ENCODE measurements at places on chromosomes 11 and 22.

DNA sequence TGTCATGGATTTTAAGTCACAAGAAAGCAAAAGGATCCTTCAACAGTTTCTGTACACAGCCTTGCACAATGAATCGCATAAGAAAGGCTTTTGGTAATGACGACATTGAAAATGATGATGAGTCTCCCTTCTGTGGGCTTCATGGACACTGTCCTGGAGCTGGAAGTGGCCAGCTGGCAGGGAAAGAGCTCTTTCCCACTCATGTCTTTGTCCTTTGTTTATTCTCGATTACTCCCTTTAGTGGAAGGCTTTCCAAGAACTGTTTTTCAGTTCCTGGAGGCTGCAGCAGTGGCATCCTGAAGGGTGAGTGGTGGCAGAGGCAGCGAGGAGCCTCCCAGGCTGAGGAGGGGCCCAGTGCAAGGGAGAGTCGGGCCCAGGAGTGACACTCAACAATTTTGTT is 505.2 kb downstream of the NTM start:
- DNase-seq: no peak

DNA sequence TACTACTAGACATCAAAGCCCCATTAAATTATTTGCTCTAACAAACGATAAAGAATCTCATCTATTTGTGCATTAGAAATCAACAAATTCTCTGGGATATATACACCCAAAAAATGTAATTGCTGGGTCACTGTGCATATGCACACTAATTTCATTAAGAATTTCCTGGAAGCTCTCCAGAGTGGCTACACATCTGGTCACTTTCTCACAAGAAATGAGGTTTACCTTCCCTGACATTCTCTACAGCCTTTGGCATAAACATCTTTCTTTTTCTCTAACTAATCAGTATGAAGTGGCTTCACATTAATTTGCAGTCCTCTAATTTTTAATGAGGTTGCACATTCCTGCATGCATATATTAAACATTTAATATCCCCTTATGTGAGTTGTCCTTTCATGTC is 150.8 kb upstream of the ANO5 start:
- DNase-seq: no peak

DNA sequence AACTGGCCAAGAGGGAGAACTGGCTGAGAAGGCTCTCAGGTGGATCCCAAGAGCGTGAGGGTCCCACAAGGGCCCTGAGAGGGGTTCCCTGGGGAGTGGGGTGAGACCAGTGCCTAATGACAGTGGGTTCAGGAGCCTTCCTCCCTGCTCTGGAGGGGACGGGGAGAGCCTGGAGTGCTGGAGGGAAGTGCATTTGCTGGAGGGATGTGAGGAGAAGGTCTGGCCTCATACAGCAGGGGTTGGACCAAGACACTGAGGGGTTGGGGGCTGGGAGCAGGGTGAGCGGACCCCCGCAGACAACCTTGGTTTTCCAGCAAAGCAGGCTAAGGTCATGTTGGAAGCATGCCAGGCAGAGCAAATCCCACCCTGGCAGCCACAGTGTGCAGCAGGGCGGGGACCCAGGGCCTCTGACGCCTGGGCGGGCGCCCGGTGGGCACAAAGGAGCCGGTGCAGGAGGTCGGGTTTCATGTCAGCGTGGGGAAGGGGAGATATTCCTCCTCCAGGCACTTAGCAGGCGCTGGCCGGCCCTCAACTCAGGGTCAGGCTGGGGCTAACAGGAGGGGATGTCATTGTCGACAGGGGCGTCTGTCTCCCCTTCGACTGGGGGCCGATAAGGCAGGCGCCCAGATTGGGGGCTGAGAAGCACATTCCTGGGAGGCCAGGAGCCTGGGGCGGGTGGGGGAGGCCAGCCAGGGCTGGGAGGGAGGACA is 3.1 kb upstream of the DERL3 start:
- no peak for DNase-seq

DNA sequence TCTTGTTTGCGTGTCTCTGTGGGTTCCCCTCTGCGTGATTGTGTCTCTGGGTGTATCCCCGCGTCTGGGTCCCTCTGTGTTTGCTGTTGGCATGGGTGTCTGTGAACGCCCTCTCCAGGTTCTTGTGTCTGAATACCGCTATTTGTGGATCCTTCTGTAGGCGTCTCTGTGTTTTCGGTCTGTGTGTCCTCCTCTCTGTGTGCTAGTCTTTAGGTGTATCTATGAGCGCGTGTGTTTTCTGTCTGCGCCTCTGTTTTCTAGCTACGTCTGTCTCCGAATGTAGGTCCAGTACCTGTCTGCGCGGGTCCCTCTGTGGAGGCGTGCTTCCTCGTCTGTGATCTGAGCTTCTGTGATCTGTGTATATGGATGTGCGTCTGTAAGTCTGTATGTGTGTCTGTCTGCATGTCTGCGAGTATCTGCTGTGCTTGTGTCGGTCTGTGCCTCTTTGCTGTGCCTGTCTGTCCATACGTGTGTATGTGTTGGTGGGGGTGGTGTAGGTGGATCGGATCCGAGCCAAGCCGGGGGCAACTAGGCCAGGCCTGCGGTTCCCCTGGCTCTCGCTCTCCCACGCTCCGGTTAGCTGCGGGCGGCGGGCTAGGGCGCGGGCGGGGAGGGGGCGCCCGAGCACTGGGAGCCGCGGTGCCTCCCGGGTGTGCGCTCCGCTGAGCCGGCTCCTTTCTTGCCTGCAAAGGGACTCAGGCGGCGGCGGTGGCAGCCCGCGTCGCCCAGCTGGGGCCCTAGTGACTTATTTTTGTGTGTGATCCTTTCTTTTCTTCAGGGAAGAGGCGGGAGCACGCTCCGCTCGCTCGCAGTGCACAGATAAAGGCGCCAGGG is 105.3 kb upstream of the E2F8 start:
- no peak for DNase-seq

GRCh38 chr11:8989453-8989852 is 14.3 kb downstream of the NRIP3 start:
- DNase-seq: no peak

DNA sequence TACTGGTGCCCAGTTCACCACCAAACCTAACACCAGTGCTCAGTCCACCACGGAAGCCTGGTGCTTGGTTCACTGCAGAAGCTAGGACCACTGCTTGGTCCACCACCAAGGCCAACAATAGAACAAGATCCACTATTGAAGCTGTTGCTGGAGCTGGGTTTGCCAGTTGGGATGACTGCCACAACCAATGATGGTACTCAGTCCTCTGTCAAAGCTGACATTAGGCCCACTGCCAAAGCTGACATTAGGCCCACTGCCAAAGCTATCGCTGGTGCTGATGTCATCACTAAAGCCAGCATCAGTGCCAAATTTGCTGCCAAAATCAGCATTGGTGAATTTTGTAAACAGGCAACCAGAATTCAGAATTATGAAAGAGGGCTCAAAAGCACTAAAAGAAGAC is 1850.2 kb upstream of the RAG2 start:
- no peak for DNase-seq

DNA sequence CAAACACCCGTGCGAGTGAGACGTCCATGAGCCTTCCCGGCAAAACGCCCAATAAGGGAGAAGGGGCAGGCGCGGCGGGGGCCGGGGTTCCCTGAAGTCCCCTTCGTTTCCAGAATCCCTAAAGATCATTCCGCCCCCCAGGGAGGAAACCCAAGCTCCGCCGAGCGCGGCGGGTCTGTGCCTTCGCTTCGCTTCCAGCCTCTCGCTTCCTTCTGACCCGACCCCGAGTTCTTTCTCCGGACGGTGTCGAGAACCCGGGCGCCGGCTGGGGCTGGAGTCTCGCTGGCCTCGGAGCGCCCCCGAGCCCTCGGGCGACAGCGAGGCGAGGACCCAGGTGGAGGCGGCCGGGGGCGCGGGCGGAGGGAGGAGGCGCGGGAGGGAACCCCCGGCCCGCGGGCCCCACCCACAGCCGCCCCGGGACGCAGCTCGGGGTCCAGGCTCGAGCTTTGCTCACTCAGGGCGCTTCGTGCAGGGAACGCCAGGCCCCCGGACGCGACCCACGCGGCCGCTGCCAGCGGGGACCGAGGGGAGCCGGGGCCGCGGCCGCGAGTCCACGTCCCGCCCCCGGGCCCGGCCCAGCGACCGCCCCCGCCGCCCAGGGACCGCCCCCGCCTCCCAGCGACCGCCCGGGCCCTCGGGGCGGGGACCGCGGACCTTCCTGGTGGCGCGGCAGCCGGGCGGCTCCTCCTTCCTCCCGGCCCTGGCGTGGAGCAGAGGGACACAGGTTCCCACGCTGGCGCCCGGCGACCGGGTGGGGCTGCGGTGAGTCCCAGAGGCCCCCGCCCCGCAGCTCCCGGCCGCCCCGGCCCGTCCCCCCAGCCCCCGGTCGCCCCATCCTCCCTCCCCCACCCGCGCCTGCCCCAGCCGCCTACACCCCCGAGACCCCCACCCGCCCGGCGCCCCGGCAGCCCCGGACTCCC is at the start of gene PGGHG:
Gene PGGHG (plus strand): TSS at position 649 of the 920 bp plus-strand sequence. CDS start 691 bp downstream, outside the sequence.
- DNase-seq: no peak

GRCh38 chr22:29948385-29948769 is 65.4 kb downstream of the MTMR3 start:
- no peak for DNase-seq
